COLO829 (cell line): ENCODE measurements at places on chromosomes 4 and X.

DNA sequence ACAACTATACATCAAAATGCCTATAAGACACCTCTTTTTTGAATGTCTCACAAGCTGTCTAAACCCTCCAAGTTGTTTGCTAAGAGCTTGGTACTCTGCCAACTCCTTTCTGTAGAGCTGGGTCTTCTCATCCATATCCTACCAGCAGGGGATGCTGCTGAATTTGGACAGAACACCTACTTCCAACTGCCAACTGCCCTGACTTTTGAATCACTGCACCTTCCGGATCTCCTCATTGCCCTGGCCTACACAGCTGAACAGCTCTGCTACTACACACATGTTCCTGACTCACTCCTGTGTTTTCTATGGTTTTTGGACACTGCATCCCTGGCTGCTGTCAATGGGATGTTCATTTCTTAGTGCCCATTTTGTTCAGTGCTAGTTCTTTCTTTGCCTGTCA is 18.7 kb downstream of the FAM184B start:
- DNase-seq = peak; percentile 27

GRCh38 chr4:152294765-152295164 is 241.1 kb downstream of the FBXW7 start:
- DNase-seq = peak; percentile 30

DNA sequence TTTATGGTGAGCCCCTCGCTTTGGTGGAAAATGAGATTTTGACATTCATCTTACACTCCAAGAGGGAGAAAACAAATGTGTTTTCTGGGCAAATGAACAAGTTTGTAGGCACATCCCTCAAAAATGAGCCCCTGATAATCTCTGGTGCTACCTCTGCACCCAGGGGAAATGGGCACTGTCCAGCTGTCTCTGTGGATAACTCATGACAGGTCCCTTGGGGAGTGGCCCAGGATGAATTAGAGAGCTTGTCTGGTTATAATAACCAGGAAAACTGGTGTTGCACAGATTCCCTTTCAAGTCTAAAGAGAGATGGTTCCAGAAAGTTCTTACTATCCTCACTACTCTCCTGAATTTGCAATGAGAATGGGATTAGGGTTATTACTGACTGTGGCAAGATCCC is 7.5 kb downstream of the RASL11B start:
- no peak for DNase-seq

GRCh38 chrX:120752431-120753082 is 122.7 kb upstream of the C1GALT1C1 start:
- DNase-seq = no peak

DNA sequence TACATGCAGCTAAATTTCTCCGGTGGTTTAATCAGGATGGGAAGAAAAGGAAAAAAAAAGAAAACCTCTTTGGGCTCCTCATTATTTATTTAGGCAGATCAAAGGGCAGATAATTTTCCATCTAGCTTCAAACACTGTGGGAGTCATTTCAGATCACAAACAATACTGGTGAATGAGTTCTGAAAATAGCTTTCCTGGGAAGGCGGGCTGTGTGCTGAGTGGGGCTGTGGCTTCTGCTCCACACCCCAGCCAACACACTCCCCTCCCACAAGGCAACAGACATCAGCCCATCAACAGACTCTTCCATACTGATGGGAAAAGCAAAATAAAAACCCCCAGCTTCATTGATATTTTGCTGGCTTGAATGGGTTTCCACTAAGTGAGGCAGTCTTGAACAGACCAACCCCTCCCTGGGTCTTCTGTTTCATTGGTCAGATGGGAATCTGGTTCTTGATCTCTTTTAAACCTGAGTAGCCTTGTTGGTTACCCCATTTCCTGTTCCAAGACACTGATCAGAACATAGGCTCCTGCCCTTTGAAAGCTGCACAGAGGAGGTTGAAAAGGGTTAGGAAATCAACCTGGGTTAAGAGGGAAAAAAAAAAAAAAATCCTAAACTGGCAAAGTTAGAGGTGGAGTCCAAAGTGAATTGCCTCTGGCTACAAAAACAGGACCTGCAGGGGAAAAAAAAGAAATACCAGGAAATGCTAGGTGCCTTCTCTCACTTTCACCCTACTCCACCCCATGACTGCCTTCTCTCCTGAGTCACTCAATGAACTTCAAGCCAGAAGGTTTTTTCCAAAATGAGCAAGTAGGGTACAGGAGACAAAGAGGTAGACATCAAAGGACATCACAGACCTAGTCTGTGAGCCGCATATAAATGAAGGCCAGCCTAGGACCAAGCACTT is 20.0 kb downstream of the AMOT start:
- DNase-seq = no peak

GRCh38 chrX:39724544-39724943 is 373.2 kb downstream of the BCOR start:
- DNase-seq = no peak

- peak; percentile 6 for DNase-seq
These were observed 383.6 kb downstream of the ADGRL3 start for GRCh38 chr4:61583696-61584095.
